ENCODE measurements at places on chromosomes 5 and 9.

DNA sequence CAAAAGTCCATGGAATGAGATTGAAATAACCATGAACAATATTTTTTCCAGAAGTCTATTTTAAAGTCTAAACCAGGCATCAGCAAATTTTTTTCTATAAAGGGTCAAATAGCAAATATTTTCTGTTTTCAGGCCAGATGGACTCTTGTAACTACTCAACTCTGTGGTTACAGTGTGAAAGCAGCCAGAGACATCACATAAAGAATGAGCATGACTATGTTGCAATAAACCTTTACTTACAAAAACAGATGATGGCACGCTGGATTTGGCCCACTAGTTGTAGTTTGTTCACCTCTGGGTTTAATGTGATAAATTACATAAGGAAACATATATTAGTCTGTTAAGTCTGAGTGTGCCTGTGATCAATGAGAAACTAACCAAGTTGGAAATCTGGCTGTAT, 319.2 kb downstream of the TRPM3 start:
- DNase-seq, result peak; percentile 28

DNA sequence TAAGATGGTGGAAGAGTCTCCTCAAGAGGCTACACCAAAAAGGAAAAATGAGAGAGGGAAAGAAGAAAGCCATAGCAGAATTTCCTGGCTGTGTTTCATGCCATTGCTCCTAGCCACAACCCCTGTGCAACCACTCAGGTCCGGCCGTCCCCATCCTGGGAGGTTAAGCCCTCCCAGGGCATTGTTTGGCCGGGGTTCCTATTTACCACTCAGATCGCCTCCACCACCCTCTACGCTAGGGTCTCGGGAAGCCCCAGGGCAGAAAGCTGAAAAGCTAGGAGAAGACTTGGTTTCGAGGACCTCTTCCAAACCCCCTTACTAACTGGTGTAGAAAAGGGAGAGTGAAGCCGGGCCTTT, 715 bp downstream of the RC3H2 start:
- peak; percentile 20 for DNase-seq

DNA sequence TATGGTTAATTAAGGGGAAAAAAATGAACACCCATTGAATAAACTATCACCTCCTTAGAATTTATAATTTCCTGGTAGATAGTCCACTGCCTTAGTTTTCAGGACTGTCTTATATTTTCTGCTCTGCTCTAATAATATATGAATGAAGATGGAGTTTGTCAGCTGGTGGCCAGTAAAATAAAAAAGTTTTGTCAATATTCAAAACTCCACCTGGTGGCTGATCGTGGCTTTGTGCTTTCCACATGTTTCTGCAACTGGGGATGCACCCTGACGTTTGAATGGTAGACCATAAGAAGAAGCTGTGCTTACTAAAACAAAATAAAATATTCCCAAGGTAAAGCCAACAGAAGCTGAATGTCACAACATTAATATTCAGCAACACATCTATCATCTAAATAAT, 286.6 kb upstream of the IZUMO3 start:
- DNase-seq, result peak; percentile 4

- DNase-seq, result peak; percentile 53
These were observed 60.3 kb upstream of the DAB2 start for GRCh38 chr5:39485079-39485478.

DNA sequence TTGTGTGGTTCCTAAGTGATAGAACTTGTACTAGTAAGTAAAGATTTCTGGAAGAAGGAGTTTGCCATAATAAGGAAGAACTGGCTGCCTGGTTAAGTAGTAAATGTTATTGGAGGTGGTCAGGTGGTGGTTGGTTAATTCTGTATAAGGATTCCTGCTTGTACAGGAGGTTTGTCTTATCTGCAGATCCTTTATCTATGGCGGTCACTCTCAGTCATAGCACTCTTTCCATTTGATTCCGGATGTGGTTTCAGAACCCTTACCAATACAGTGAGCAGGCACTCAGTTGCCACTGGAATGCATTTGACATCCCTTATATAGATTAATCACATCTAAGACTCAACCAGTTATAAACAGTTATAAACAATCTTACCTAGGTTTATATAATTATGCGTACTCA, 50.3 kb downstream of the RAD50 start:
- no peak for DNase-seq

DNA sequence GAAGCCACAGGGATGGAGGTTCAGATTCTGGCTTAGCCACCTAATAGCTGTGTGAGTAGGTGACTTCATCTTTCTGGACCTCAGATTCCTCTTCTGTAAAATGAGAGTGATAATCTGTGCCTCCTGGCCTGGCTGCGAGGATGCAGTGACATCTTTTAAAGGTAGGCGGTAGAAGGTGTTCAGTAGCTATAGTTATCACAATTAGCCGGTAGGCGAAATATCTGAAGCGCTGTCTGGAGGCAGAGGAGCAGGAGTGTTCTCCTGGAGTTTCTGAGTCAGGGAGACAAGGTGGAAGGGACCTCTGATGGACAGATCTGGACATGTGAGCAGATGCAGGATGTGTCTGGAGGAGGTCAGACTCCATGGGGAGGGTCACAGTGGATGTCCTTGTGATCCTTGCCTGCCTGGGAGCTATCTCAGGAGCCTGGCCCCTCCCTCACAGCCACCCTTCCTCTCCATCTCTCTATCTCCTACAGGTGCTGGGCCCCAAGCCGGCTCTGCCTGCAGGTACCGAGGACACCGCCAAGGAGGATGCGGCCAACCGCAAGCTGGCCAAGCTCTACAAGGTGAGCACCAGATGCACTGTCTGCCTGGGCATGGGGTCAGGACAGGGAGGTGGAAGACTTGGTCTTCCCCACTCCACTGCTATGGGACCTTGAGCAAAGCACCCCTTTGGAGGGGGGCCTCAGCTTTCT, 45.6 kb downstream of the GSN start:
- DNase-seq, result no peak

GRCh38 chr5:68267066-68267465, 51.5 kb downstream of the PIK3R1 start:
- no peak for DNase-seq

DNA sequence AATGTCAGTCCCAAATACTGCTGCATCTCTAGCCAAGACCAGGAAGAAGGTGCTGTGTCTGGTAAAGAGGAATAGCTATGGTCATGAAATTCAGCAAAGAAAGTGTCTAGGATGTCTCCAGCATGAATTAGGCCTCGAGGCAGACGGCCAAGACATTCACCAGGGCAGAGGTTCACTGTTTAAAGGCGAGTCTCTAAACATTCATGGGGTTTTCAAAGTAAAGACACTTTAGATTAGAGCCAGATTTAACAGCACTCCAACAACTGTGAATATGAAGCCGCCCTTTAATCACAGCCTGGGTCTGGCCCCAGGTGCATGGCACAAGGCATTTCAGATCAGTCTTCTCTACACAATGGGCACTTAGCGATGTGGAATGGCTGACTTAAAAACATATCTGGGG, 95.0 kb downstream of the ANKH start:
- DNase-seq, result no peak

DNA sequence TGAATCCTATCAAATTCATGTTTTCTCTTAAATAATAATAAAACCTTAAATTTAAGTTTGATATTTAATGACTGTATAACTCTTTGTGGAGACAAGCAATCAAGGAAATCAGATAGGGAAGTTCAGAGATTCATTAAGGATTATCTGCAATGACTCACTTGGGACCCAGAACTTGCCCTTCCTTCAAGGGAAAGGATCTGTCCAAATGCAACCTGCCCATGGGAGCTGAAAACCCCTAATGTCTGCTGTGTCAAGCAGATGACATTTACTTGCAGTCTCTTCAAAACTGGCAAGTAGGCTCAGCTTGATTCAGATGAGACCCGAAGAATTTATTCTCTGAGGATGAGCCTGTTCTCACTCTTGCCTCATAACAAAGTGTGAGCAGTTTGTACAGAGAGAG, 1577.6 kb downstream of the EFNA5 start:
- DNase-seq, result no peak

DNA sequence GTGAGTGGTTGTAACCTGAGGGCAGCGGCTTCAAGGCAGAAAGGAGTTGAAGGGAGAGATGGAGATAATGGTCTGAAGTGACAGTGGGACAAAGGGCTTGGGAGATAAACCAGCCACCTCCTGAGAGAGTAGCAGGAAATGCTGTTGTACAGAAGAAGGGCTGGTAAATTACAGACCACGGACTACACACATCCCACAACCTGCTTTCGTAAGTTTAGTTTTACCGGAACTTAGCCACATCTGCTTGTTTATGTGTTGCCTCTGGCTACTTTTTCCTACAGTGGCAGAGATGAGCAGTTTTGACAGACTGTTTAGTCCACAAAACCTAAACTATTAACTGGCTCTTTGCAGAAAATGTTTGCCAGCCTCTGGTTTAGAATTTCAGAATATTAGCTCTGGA, 269.5 kb downstream of the ARHGEF28 start:
- DNase-seq, result no peak

- DNase-seq, result peak; percentile 15
These were observed 587.0 kb upstream of the ZNF608 start for GRCh38 chr5:125333416-125333815.

- no peak for DNase-seq
These were observed 138.7 kb upstream of the TMEM161B start for GRCh38 chr5:88407341-88407740.

GRCh38 chr5:1096838-1097237, 15.0 kb downstream of the SLC12A7 start:
- DNase-seq, result no peak

GRCh38 chr9:110714314-110714713, 45.7 kb downstream of the MUSK start:
- DNase-seq, result no peak

DNA sequence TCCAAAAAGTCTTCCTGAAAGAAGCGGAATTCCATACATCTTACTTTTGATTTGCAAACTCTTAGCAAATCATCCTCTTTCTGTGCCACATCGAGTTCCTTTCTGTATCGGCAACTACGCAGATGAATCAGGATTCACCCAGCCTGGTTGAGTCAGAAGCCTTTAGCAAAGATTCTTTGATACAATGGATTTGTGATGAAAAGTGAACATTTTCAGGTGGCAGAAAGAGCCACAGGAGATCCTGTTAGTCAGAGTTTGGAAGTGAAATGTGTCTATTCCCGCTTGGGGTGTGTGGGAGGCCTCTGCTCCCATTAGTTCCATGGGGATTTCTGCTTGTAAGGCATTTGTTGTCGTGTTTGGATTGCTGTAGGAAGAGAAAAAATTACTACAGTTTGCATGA, 351.8 kb upstream of the WWC1 start:
- DNase-seq, result peak; percentile 78

- peak; percentile 78 for DNase-seq
These were observed 135.9 kb upstream of the OTULINL start for GRCh38 chr5:14445576-14446290.

DNA sequence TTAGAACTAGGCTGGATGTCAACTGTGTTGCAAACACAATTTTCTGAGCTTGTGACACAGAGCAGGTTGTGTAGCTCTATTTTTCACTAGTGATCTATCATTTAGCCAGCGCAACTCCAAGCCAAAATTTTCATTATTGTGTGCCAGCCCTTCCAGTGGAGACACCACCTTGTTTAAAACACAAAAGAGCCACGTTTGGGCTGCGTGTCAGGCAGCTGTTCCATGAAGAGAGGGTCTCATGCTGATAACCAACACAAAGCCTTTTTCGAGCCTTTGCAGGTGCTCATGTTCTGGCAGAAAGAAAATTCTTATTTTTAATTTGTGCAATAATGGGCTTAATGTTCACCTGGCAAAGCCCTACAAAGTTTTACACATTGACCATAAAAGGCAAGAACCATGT, 237.6 kb upstream of the RGMB start:
- no peak for DNase-seq

DNA sequence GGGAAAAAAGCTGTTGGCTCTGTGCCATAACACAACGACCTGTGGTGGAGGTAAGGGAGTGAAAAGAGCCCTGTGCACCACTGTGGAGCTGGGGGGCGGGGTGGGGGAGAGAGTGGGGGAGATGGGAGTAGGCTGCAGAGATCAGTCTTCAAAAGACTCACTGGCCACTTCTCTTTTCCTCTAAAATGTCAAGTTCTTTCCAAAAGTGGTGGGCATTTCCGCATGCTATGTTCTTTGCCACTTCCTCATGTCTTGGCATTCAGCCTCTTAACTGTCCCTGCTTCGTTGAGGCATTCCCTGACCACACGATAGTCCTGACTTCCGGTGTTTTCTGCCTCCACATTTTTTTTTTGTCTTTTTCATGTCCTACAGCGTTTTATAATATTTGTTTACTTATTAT, 2.4 kb upstream of the PPP2R2B start:
- no peak for DNase-seq

- no peak for DNase-seq
These were observed 418.9 kb downstream of the ARHGEF28 start for GRCh38 chr5:74044936-74045335.

DNA sequence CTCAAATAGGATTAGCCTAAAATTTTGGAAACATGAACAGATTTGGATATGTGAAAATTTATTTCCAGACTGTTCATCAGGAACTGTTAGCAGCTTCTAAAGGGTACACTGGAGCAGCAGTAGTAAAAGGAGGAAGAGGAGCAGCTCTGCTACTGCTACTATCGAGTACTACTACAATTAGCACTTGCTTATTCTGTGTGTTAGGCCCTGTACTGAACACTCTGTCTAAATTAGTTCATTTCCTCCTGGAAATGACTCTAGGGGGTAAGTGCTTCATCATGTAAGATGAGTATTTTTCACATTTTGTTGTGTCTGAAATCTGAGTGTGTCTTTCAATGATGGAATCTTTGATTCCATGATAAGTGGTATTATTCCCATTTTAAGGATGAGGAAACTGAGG, 9.8 kb downstream of the CD274 start:
- no peak for DNase-seq

- DNase-seq, result no peak
These were observed 6.0 kb downstream of the KIF2A start for GRCh38 chr5:62312036-62312435.

- DNase-seq, result no peak
These were observed 124.1 kb upstream of the OTULINL start for GRCh38 chr5:14457476-14457875.

- peak; percentile 65 for DNase-seq
These were observed 19.5 kb downstream of the GFPT2 start for GRCh38 chr5:180333661-180334060.

DNA sequence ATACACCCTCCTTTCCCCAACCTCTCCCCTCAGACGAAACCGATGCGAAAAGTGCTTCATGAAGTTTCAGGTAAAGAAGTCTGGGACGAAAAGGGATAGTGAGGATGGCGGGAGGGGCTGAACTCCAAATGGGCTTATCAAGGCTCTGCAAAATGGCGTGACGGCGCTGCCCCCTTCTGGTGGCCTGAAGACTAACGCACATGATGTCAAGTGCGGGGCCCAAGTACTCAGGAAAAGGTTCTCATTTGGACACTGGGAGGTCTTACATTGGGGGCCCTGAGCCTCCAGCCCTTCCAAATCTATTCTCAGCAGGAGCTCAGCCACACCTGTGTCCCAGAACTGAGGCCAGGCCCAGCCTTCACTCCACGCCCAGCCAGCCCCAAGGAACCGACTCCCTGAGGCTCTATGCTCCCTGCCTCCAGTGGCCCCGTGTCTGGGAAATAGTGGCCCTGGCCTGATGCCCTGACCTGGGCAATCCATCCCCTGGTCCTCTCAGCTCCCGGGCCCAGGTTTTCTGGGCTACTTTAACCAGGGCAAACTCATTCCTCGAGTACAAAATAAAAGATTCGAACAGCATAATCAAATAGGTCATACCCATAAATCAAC, 119.9 kb downstream of the KCNIP1 start:
- peak; percentile 29 for DNase-seq

- no peak for DNase-seq
These were observed 252.4 kb upstream of the DAPK1 start for GRCh38 chr9:87245271-87245670.
